ENCODE measurements at places on chromosomes 2 and 18.
A peak's percentile ranks its signal among the peaks of the same experiment; 100 is the strongest.

- DNase-seq = peak; percentile 84
These were observed 43.1 kb downstream of the AAK1 start for GRCh38 chr2:69600425-69600824.

GRCh38 chr2:117271631-117272030 lies 542.9 kb upstream of the DDX18 start:
- no peak for DNase-seq

DNA sequence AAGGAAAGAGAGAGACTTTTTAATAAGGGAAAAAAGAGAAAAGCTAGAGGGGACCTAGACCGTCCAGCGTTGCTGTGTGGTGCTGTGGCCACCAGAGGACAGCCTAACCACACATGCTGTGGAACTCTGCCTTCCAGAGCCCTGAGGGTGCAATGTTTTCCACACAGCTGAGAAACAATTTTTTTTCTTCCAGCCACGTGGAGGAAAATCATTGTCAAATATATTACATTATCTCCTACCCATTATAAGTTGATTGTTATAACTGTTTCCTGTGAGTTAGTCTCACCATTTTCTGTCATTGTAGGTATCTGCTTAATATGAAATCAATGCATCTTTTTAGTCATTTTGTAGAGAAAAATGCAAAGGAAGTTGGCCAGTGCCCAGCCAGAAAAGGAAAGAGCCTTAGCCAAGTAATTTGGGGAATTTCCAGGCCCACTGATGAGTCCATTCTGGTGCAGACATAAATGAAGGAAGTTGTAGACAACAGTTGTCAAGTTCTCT lies 5.9 kb upstream of the MRPL19 start:
- peak; percentile 51 for DNase-seq

DNA sequence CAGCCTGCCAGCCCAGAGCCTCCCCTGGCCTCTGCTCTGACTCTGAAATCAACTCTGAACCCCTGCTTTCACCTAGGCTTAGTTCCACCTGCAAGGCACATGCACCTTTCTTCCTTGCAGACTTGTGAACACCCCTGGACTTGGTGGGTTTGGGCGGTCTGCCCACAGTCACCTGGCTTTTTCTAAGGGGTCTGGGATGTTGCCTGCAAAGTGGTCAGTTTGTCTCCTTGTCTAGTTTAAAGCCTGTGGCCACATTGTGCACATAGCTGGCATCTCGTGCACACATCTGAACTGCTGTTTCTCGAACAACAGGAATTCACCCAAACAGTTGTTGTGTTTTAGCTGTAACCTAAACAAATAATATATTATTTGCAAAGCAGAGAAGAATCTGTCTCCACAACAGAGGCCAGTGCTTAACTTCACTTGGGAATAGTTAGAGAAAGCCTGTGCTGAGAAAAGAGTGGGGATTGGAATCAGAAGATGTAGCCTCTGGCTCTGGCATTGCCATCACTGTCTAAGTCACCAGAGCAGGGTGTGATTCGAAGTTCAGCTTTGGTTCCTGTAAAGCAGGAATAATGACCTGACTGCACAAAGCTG lies 108.5 kb downstream of the TMEM18 start:
- DNase-seq = no peak

DNA sequence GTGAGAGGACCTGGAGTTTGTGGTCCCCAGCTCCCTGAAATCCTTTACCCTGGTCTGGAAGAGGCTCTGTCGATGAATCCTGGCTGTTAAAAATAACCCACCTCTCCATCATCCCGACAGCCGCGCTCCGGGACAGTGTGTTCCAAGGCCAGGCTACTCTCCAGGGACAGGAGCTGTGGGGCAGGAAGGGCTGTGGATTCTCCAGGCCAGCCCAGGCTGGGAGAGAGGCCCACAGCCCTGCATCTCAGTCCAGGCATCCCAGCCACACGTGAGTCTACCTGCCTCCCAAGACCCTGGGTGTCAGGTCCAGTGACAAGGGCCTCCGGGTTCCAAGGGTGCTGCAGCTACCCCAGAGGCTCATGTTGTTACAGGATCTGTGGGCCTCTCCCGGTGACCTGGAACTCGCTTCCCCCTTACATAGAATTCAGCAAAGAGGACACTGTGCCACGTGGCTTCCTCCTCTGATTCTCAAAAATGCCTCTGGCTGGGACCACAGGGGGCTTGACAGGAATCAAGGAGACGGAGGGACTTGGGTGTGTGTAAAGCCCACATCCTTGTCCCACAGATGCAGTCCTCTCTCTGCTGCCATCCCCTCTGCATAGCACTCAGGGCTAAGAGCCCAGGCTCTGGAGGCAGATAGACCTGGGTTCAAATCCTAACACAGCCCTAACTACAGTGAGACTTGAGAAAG lies 17.3 kb downstream of the ADRA2B start:
- no peak for DNase-seq

GRCh38 chr2:58304843-58305242 lies 63.7 kb upstream of the FANCL start:
- no peak for DNase-seq
